NCI-H1694 treated with DMSO at 0.1 percent for 48 hours (cell line): ENCODE measurements at places on chromosomes 13 and 19.
A peak's percentile ranks its signal among the peaks of the same experiment; 100 is the strongest.

DNA sequence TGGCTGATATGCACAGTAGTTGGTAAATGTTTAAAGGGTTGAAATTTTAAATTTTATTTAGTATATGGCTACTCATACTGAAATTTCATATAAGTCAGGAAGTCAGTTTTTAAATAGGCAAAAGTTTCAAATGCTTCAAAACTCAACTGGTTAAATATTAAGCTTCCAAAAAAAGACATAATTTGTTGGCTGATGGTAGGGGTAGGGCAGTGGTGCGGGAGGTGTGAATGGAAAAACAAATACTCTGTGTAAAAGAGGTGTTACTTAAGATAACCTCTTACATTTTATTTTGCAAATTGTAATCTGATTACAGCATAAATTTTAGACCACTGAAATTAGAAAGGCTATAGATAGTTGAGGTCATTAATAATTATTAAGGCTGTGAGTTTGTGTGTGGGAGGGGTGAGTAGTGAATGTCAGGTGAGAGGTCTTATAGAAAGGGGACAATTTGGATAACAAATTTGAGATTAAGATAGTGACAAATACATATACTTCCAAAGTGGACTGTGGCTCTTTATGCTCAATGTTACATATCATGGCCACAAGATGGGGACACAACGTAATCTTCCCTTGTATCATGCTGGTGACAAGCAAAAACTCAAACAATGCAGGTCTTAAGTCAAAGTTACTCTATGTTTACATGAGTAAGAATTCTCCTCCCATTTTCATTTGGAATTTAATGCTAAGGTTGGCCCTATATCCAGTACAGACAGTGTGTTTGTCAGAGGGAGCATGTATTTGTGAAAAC lies 36.6 kb upstream of the OXGR1 start:
- peak; percentile 49 for DNase-seq

DNA sequence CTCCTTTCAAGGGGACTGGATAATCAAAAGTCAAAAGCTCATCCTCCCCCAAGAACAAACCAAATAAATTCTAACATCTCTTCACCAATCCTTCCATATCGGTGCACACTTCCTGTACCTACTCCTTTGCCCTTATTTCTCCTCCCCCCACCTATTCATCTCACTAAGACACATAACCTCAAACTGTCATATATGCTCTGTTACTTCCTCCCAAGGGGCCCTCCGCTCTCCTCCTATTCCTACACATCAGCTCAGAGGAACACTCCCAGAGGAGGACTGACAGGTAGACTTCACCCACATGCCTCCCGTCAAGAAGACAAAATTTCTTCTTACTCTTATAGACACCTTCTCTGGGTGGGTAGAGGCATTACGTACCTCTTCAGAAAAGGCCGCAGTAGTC lies 48.1 kb downstream of the ZNF93 start:
- no peak for DNase-seq

GRCh38 chr13:33846303-33847062 lies 28.5 kb downstream of the RFC3 start:
- DNase-seq: no peak

GRCh38 chr19:50464348-50464747 lies 12.0 kb upstream of the EMC10 start:
- DNase-seq: no peak

DNA sequence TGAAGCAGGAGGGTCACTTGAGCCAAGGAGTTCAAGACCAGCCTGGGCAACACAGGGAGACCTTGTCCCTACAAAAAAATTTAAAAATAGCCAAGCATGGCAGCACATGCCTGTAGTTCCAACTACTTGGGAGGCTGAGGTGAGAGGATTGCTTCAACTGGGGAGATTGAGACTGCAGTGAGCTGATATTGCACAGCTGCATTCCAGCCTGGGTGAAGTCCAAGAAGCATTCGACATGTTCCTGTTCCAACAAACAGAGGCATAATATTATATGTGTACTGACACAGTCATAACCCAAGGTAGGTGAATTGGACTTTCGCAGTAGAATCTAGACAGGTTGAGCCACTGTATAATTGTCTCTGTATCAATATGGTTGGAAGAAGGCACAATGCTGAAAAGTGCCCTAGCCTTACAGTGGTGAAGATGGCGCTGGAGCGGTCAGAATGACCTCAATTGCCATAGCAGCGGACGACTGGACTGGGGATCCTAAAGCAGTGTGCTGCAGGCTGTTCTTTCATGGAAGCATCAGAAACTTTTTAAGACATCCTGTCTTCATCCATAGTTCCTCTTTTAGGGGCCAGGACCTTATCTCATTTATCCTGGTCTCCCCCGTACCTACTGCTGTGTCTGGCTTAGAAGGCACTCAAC lies 112.0 kb upstream of the CLDN10 start:
- no peak for DNase-seq

DNA sequence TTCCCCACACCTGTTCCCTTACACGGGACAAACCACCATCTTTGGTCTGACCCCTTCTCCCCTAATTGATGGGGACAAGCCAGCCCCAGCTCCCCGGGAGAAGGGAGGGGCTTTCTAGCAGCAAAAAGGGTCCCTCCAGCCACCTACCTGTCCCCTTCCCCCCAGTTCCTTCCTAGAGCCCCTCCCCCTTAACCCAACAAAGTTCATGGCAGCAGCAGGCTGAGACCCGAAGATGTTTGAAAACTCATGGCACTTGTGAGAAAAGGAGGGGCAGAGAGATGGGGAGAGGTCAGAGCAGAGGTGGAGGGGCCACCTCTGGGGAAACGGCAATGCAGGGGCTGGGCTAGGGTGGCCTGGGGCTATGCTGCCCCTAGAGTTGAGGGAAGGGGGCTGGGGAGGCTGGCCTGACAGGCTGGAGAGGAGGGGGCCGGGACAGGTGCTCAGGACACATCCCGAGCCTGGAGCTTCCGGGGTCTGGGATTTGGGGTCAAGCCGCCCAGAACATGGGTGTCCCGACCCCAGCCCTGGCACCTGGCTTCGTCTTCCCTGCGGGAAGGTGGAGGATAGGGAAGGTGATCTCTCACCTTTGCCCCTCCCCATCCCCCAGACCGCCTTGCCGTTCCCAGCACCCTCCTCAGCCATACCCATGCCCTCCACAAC lies 12.5 kb upstream of the ASF1B start:
- no peak for DNase-seq

DNA sequence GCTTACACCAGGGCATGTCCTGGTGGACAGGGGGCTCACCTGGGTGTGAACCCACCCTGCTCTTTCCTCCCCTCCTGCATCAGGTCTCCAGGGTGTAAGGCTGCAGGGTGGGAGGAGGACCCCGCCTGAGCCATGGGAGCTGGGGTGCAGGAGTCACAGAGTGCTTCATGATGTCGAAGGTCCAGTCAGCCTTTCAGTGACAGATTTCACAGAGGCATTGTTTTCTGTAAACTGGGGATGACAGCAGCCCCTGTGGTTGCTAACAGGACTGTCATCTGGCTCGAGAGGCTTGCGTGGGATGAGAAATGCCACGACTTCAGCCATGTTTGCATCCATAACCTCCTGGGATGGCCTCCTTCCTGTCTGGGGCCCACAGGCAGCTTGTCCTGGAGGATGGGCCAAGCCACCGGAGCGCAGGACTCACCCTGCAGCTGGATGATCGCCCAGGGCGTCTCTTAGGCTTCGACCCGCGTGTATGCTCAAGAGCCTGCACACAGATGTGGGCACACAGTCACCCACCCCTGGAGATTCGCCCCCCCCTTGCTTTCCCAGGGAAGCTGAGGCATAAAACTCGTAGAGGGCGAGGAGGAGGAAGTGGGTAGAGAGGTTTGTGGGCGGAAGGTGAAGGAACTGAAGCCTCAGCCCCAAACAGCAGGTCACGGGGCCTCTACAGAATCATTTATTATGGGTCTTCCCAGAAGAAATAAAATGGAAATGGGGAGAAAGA lies 4.9 kb downstream of the NANOS3 start:
- no peak for DNase-seq
